ENCODE measurements at places on chromosomes 7 and 10.

DNA sequence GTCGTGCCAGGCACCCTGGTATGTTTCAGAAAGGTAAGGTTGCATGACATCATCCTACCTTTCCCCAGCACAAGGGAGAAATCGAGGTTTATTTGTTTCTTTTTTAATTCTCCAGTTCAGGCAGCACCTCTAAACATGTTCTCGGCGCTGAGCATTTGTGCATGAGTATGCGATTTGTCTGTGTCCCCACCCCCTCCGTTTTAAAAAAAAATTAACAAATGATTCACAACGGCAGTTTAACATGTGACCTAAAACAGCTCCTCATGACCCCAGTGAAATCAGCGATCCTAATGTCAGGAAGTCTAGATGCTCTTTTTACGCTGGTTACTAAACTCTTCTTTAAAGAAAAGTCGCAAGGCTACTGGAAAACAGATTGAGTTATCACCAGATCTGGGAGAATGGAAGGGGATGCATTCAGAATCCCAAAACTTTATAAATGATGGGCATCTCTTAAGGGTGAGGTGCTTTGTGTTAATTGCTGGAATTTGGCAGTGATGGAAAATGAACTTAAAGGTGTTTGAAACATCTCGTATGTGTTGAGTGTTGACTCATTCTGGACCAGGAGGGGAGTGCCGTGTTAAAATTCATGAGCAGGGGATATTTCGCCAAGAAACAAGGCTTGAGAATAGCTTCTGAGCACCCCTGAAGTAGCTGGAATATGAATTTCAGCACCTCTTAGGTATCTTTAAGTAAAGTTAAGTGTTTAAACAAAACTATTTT is 106.8 kb upstream of the PDCD4 start:
- DNase-seq: no peak

GRCh38 chr7:90605055-90605454 is 8.9 kb downstream of the CDK14 start:
- DNase-seq: no peak

GRCh38 chr10:118930614-118931013 is 98.9 kb upstream of the NANOS1 start:
- DNase-seq: no peak

DNA sequence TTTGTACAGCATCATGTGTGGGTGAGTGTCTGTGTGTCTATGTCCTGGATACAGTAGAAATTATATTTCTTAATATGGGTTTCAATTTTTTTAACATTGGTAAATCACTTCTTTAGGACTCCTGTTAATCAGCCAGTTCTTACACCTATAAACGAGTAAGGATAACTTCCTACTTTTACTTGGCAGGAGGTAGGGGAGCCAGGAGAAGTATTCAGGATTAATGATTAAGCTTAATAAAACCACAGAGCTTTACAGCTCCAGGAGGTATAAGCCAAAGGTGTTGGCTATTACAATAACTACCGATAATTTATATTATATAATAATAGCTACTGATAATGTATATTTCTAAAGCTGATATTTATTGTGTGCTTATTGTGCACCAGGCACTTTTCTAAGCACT is 1.7 kb upstream of the FAM3C start:
- no peak for DNase-seq

GRCh38 chr10:100163704-100164621 is 21.9 kb downstream of the ERLIN1 start:
- DNase-seq: no peak

DNA sequence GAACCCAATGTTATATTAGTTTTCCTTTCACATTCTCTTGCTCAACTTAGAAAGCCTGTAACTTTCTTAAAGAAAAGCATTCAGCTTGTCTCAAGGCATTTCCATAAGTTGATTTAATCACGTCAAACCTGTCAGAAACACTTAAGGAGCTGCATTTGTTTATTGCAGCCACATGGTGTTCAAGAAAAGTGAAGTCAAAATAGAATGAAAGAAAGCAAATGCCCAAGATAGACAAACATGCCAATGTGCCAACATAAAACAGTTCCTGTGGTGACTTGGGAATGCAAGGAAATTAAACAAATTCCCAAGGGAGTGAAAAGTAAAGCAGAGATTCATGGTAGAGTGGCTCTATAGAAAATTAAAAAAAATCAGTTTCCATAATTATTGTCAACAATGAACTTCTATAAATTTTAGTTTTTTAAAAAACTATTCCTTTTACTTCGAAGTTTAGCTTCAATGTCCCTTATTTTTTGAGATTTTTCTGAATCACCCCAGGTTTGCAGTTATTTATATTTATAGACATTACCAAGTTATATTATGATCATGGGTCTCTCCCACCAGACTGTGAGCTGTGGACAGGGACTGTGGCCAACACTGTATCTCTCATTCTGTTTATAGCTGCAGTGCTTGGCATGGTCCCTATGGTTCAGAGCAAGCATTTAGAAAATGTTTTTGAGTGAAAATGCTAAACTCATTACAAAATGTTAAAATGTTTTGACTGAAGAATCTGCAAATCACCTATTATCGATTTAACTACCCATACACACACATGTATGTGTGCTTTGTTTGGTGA is 887.4 kb downstream of the REEP3 start:
- no peak for DNase-seq

DNA sequence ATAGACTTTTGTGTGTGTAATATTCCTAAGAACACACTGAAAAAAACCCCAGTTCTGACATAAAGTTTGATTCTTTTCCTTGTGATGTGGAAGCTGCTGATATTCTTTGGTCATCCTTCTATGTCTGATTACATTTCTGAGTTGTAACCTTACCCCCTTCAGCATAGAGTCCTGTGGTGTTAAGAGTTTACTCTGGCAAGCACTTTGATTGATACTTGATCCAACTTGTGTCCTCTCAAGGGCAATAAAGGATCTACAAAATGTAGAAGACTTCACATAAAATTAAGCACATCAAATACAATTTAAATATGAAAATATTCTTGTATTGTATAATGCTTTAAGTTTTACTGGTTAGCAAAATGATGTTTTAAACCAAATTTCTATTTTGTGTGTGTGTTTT is 221.7 kb upstream of the DKK1 start:
- DNase-seq: no peak

GRCh38 chr7:36047091-36047658 is 105.9 kb upstream of the EEPD1 start:
- DNase-seq: no peak

- DNase-seq: no peak
Observed at GRCh38 chr7:156177422-156178055, 365.3 kb upstream of the SHH start.

GRCh38 chr10:85402541-85402940 is 964.1 kb downstream of the GRID1 start:
- no peak for DNase-seq

DNA sequence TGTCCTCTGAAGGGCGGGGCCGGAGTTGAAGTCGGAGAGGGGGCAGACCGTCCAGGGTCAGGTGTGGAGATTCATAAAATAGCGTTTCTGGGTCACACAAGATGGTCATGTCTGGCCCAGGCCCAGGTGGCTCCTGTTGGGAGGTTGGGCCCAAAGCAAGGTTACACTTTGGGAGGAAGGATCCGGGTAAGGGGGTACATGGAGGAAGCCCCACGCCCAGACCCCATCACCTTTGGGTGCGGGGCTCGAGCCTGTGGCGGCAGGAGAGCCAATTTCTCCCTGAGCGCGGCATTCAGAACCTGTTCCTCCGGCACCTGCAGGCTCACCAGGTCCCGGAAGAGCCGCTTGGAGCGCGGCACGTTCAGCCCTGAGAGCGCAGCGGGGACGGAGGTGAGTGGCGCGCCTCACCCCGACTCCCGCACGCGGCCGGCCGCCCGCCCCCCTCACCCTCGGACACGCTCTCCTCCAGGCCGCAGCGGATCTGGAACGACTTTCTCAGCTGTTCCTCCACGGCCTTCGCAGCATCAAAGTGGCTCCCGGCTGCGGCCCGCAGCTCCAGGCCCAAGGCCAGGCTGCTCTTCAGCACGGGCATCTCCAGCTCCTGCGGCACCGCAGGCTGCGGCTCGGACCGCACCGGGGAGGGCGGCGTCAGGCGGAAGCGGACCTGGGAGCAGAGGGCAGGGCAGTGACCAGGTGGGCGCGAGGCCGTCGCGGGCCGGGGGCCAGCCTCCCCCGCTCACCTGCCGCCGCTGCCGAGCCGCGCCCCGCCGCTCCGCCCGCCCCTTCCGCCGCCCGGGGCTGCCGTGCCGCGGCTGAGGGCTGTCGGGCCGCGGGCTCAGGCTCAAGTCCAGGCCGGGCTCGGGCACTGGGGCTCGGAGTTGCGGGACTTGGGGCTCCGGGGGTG is 644 bp downstream of the PPP1R35 start:
- DNase-seq: no peak
